ENCODE measurements at places on chromosomes 2 and 18.

GRCh38 chr2:179243046-179243445 is 21.6 kb downstream of the SESTD1 start:
- DNase-seq: no peak

DNA sequence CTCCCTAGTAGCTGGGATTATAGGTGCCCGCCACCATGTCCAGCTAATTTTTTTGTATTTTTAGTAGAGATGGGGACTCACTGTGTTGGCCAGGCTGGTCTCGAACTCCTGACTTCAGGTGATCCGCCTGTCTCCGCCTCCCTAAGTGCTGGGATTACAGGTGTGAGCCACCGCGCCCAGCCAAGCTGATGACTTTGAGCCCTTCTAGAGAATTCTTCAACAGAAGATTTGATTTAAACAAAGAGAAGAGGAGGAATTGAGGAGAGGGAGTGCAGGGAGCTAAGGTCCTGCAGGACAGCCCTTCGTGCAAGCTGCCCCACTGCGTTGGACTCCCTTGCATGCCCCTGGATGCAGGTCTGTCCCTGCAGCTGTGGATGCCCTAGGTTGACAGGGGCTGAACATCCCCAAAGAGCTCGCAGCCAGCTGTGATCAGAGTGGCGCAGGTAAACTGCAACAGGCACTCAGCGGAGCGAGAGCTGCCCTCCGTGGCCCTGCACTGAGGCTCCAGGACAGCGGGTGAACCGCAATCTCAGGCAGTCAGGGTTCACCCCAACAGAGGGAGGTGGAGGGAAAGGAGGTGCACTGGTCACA is 13.7 kb downstream of the ADRA2B start:
- DNase-seq: no peak

- DNase-seq: no peak
Measured at GRCh38 chr2:9655441-9656269, 24.9 kb upstream of the YWHAQ start.

- no peak for DNase-seq
Measured at GRCh38 chr2:130910931-130911330, 74.2 kb downstream of the ARHGEF4 start.

DNA sequence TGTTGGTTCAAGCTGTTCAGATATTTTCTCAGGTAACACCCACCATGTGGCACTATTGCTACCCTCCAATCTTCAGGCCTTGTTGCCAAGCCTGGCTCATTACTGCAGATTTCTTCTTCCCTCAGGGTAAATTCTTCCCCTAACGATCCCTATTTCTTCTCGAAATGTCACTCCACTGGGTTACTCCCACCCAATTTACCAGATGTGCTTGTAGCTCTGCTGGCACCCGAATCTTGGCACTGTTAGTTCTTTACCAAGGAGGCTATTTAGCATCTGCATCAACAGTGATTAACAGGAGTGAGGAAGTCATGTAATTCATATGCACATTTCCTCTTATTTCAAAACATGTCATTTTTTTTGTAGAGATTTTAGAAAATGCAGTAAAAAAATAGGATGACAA is 217.1 kb upstream of the CYRIA start:
- DNase-seq: no peak

GRCh38 chr2:147824620-147825019 is 20.2 kb upstream of the ACVR2A start:
- DNase-seq: no peak

GRCh38 chr18:53225567-53226325 is 885.7 kb downstream of the DCC start:
- DNase-seq: no peak

DNA sequence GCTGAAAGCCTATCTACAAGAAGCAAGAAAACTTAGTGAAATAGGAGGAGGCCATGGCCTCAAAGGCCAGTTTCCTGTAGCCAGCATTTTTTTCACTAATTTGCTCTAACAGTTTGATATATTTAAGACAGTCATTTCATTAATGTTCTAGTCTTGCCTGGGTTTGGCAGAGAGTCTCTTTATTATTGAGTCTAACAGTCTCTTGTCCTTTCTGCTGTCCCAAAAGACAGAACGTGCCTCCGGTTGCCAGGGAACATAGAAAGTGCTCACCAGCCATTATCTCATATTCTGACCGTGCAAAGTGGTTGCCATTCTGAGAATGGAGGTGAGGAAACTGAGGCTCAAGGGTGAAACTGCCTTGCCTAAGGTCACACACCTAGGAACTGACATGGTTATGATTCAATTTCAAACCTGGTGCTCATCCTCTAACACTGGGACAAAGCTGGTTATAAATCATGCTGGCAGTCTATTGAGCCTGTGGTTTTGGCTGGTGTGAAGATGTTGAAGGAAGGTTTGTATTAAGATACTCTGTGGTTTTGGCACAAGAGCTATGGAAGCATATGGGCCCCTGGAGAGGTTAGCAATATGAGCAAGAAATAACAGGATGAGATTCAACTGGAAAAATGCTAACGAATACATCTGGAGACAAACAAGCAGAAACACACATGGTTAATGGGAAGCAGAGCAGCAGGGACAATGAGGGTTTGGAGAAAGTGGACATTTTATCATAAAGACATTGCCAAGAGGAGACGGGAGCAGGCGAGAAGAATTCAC is 903.3 kb upstream of the KLHL29 start:
- no peak for DNase-seq

DNA sequence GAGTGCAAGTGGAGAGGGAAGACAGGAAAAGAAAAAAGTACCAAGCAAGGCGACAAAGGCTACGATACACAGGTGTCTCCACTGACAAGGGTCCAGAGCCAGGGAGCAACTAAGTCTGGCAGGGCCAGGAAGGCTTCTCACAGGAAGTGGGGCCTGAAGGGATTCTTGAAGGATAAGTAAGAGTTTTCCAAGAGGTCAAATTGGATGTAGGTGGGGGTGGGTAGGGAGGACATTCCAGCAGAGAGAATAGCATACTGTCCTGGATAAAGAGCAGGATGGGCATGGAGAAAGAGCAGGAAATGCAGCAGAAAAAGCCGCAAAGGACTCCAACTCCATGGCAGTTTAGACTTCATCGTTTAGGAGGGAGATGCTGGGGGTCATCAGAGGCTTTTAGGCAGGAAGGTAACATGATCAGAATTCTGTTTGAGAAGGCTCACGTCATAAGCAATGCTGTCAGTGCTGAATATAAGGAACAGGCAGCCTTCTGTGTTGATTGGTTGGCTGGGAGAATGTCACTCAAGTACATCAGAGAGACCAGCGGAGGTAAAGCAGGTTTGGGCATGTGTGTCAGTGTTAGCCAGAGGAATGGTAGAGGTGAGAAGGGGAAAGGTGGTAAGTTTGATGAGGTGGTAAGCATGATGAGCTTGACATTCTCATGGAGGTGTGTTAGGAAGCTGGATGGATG is 35.1 kb downstream of the ARHGAP25 start:
- DNase-seq: no peak

DNA sequence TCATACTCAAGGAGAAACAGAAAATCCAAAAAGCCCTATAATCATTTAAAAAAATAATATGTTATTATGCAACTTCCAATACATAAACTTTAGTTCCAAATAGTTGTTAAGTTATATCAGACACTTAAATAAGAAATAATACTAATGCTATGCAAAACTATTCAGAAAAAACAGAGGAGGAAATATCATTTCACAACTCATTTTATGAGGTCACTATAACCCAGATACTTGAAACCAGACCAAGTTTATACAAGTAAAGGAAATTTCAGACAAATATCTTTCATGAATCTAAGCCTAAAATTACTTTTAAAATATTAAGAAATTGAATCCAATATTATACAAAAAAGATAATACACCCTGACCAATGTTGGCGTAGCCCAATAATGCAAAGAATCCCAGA is 260.8 kb downstream of the CD226 start:
- no peak for DNase-seq

DNA sequence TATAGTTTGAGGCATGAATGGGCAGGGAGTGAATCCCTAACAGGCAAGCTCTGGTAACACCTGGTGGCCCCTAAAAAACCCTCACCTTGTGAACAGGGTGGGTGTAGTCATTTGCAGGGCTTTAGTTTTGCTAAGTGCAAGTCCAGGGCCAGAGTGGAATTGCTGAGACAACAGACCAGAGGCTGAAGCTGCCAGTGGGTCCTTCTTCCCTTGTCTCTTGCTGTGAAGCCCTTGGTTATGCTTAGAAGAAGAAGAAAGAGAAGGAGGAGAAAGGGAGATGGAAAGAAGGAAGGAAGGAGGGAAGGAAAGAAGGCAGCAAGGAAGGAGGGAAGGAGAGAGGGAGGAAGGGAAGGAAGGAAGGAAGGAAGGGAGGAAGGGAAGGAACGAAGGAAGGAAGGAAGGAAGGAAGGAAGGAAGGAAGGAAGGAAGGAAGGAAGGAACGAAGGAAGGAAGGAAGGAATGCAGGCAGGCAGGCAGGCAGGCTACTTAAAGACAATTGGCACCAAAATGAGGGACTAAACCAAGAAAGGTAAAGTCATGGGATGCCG is 45.8 kb downstream of the SMAD7 start:
- no peak for DNase-seq

- no peak for DNase-seq
Measured at GRCh38 chr2:118577202-118577601, 270.2 kb downstream of the EN1 start.

DNA sequence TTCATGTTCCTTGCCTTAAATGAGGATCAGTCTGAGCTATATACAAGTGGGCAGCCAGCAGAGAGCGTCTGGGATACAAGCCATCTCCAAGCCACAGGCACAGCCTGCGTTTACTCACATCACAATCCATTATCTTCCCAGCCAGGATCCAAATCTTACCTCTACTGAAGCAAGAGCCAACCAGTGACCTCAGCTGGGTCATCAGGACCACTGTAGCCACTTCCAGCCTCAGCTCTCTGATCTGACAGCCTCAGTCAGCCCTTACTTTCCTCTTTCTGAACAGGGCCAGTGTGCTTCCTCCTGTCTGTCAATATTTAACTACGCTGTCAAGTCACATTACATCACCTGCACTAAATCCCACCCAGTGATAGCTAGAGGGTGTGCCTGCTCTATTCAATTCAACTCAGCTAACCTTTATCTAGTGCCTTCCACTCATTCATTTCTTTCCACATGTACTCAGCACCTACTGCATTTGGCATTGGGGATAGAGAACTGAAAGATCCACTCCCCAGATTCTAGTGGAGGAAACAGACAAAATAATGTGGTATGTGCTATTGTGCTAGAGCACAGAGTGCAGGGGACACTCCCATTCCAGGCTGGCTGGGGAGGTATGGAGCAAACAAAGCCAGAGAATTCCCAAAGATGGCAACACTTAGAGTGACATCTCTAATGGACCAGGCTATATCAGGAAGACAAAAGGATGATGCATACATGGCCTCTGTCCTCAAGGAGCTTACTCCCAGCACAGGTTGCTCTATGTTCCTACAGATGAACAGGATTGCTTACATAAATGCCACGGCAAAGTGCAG is 146.5 kb downstream of the NCKAP5 start:
- DNase-seq: no peak

GRCh38 chr2:18630101-18630500 is 40.7 kb upstream of the NT5C1B start:
- DNase-seq: no peak

DNA sequence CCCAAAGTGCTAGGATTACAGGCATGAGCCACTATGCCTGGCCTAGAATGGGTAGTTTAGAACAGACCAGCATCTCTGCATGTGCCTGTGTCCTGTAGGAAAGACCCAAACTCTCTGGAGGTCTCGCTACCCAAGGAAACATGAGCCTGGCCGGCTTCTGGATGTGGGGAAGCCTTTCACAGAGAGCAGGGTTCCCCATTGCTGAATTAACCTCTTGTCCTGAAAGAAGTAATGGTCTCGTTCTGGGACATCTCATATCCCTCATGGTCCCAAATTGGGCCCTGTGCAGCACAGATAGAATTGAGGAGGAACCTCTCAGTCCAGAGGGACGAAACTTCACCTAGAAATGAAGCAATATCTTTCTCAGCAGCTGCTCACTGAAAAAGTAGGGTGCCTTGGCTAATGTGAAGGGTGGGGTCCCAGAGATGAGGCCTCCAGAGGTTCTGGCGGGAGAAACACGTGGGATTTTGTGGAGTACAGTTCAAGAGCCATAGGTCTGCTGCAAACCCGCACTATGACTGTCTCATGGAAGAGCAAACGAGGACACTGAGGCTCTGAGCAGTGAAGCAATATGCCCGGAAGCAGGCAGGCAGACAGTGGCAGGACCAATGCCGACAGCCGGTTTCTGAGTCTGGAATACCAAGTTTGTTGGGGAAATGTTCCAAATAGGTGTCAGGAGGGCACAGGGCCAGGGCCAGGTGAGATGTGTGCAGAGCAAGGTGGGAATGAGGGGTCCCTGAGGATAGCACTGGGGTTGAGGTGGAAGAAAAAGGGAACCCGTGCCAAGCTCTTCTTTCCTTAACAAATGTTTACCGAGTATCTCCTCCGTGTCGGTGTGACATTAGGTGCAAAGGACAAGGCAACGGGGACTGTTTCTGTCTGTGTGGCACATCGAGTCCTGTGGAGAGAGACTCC is 121.0 kb upstream of the TWIST2 start:
- no peak for DNase-seq

GRCh38 chr2:207727261-207727660 is 15.8 kb downstream of the CCNYL1 start:
- no peak for DNase-seq

DNA sequence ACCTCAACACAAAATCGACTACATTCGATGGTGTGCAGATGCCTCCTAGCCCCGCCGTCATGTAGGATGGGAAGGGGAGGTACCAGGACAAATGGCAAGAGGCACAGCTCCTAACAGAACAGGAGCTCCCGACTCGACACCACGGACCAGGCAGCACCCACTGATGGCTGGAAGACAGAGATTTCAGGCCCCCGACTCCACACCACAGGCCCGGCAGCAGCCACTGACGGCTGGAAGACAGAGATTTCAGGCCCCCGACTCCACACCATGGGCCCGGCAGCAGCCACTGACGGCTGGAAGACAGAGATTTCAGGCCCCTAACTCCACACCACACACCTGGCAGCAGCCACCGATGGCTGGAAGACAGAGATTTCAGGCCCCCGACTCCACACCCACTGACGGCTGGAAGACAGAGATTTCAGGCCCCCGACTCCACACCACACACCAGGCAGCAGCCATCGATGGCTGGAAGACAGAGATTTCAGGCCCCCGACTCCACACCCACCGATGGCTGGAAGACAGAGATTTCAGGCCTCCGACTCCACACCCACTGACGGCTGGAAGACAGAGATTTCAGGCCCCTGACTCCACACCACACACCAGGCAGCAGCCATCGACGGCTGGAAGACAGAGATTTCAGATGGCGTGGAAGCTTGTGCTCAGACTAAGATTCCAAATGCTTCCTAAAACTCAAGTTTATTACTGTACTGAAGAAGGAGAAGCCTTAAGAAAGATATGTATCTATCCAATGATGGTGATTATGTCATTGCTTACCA is 135.5 kb downstream of the EIPR1 start:
- no peak for DNase-seq

DNA sequence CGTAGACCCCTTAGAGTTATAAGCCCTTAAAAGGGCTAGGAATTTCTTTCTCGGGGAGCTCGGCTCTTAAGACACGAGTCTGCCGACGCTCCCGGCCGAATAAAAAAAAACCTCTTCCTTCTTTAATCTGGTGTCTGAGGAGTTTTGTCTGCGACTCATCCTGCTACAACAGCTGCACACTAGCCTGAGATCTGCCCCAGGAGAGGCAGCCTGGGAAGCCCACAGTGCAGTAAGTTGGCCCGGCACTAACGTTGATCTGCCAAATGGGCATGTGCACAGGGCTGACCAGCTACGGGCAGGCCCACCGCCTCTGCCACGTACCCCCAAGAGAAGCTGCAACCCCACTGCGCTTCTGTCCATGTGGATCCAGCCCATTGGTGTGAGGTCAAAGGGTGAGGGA is 8.4 kb upstream of the LIMS2 start:
- no peak for DNase-seq

- DNase-seq: no peak
Measured at GRCh38 chr2:109133746-109134145, 4.7 kb downstream of the SH3RF3 start.

GRCh38 chr2:172223601-172224054 is 120.9 kb upstream of the DLX2 start:
- DNase-seq: no peak

Data from cortex of kidney (tissue), 1 donor.